ENCODE measurements at places on chromosomes 2 and 18.

DNA sequence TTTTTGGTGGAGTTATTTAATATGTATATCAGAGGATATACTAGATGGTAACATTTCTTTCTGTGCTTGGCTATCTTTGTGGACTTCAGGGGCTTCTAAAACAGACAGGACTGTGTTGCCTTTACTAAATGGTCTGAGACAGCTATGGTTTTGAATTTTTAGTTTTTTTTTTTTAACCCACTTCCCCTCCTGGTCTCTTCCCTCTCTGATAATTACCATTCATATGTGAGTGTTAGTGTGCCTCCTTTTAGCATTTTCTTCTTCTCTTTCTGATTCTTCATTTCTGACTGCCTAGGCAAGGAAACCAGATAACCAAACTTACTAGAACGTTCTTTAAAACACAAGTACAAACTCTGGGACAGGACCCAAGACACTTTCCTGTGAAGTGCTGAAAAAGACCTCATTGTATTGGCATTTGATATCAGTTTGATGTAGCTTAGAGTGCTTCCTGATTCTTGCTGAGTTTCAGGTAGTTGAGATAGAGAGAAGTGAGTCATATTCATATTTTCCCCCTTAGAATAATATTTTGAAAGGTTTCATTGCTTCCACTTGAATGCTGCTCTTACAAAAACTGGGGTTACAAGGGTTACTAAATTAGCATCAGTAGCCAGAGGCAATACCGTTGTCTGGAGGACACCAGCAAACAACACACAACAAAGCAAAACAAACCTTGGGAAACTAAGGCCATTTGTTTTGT lies 52.7 kb downstream of the SMAD4 start:
- no peak for DNase-seq

DNA sequence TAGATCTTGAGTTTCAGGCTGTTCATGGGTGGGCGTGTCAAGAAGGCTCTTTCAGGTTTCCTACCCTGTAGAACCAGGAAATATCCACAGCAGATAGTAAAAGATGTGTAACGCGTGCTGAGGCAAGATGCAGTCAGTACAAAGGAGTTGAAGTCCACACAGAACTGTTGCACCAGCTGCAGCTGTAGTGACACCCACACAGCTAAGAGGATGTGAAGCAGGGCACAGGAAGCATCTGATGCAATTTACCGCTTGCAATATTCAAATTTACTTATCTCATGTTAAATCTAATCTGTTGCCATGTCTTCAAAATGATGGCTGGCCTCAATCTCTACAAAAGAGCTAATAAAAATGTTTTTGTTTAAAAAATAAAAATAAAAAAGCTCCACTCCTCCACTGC lies 132.8 kb downstream of the ARHGAP15 start:
- no peak for DNase-seq

- no peak for DNase-seq
Measured at GRCh38 chr2:31051258-31052140, 86.7 kb downstream of the GALNT14 start.

GRCh38 chr18:37805773-37806404 lies 240.3 kb upstream of the CELF4 start:
- no peak for DNase-seq

DNA sequence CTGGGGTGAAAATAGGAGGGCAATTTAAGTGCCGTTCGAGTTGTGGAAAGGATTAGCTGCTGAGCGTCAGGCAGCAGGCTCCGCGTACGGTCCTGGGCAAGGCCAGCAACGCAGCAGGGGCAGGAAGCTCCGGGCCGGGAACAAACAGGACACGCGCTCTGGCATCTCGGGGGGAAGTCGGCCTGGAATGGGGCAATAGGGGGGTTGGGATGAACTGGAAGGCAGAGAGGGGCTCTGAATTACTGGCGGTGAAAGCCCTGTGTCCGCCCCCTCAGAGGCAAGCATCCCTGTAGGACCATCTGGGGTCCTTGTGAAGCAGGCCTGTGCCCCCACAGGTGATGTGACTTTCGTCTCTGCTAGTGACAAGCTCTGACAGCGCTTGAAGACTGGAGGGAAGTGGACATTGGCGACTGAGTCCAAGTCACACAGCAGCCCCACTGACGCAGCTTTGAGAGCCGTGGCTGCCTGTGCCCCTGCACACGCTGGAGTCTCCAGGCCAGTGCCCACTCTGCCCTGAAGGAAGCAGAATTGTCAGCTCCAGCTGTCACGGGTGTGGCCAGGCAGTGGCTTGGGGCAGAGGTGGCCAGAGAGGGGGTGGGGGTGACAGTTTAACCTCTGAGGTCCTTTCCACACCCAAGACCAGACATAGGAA lies 22.3 kb downstream of the GPR35 start:
- no peak for DNase-seq

- DNase-seq, result no peak
Measured at GRCh38 chr18:72444111-72444797, 99.9 kb downstream of the CBLN2 start.

DNA sequence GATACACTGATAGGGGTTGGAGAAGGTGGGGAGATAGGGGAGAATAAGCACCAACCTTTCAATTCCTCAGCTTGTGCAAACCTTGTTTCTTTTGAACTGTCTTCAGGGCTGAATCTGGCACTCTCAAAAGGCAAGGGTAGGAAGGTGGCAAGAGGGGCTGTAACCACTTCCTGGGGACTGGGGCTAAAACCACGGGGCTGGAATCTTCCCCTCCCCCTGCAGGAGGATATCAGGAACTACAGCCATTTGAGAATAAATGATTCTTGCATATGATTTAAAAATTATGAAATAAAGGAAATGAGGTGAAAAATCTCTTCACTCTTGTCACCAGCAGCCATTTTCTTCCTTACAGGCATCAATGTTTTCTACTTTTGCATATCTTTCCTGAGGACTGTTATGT lies 50.8 kb downstream of the ATOH8 start:
- DNase-seq, result no peak

- no peak for DNase-seq
Measured at GRCh38 chr2:143954186-143954585, 565.7 kb downstream of the ZEB2 start.

- DNase-seq, result no peak
Measured at GRCh38 chr2:61254536-61254935, 92.5 kb downstream of the C2orf74 start.

DNA sequence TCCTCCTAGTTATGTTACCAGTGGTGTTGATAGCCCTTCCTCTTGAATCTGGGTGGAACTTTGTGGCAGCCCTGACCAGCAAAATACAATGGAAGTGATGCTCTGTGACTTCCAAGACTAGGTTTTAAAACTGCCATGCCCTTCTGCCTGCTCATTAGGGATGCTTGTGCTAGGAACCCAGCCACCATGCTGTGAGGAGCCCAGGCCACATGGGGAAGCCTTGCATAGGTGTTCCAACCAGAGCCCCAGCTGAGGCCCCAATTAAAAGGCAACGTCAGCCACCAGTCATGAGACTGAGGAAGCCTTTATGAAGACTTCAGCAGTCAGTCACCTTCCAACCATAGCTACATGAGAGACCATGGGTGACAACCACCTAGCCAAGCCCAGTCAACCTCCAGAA lies 14.0 kb upstream of the MAPRE2 start:
- DNase-seq, result no peak

- no peak for DNase-seq
Measured at GRCh38 chr18:1213126-1213525, 308.5 kb downstream of the ADCYAP1 start.

GRCh38 chr2:227834916-227835650 lies 21.4 kb downstream of the CCL20 start:
- DNase-seq, result no peak

DNA sequence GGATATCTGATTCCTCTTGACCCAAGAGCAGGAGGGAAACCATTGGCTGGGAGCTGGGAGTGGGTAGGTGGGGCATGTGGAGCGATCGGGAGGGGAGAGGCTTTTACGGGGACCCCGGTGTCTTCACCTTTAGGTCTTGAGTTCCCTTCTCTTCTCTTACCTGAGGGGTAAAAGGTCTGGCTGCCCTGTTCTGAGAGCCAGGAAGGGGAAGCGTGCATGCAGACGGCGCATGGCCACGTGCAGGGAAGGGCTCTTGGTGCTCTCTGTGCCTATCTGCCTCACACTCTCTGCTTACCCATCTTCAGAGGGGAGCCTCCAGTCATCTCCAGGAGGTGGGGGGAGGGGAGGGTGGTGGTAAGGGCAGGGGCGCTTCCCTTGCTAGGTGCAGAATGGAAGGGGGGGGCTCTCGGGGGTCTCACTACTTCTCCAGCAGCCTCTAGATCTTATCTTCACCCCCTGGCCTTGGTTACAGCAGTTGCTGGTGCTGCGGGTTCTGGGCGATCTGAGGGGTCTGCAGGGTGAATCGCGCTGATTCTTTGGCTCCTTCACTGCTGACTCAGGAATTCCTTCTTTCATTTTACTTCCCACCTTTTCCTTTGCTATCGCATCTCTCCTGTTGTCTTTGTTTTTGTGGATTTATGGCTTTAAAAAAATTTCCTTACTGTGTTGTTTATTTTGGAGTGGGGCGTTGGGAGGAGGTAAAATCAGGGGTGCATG lies 225.8 kb upstream of the HS6ST1 start:
- no peak for DNase-seq

- DNase-seq, result no peak
Measured at GRCh38 chr2:171522052-171522787, at the start of gene CYBRD1. Gene CYBRD1 (plus strand): TSS chr2:171522474. CDS start chr2:171522546, 72 bp downstream.

DNA sequence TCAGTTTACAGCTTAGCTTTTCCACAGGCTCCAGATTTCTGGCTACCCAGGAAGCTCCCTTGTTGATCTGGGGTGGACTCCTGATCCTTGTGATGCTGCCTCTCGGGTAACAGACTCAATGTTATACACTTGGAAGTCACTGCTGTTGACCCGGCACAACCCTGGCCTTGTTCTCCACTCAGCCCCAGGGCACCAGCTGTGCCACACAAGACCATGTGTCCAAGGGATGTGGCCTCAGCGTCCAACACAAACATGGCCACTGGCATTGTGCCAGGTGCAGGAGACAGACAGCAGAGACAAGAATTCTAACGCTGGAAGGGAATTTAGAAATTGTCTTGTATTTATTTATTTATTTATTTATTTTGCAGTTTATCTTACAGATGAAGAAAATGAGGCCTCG lies 39.0 kb upstream of the PPP4R1 start:
- no peak for DNase-seq

GRCh38 chr2:28668106-28668814 lies 83.4 kb upstream of the PPP1CB start:
- DNase-seq, result no peak

- DNase-seq, result no peak
Measured at GRCh38 chr2:33420726-33421125, 55.7 kb upstream of the RASGRP3 start.

DNA sequence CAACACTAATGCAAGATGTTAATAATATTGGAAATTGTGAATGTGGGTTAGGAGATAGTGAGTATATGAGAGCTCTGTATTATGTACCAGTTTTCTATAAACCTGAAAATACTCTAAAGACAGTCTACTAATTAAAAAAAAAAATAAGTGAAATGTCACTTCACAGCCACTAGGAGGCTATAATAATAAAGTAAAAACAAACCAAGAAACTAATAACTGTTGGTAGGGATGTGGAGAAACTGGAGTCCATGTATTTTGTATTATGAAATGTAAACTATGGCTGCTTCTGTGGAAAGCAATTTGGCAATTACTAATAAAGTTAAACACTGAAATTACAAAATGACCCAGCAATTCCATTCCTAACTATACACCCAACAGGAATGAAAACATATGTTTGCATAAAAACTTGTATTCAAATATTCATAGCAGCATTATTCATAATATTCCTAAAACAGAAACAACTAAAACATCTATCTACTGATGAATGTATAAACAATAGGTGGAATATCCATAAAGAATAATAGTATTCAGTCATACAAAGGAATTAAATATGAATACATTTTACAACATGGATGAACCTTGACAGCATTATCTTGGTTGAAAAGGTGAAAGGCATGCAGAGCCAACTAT lies 36.2 kb downstream of the CCDC178 start:
- DNase-seq, result no peak

- no peak for DNase-seq
Measured at GRCh38 chr18:13414521-13414920, 196.0 kb downstream of the LDLRAD4 start.

- DNase-seq, result no peak
Measured at GRCh38 chr2:69529480-69529879, 92.2 kb upstream of the NFU1 start.

DNA sequence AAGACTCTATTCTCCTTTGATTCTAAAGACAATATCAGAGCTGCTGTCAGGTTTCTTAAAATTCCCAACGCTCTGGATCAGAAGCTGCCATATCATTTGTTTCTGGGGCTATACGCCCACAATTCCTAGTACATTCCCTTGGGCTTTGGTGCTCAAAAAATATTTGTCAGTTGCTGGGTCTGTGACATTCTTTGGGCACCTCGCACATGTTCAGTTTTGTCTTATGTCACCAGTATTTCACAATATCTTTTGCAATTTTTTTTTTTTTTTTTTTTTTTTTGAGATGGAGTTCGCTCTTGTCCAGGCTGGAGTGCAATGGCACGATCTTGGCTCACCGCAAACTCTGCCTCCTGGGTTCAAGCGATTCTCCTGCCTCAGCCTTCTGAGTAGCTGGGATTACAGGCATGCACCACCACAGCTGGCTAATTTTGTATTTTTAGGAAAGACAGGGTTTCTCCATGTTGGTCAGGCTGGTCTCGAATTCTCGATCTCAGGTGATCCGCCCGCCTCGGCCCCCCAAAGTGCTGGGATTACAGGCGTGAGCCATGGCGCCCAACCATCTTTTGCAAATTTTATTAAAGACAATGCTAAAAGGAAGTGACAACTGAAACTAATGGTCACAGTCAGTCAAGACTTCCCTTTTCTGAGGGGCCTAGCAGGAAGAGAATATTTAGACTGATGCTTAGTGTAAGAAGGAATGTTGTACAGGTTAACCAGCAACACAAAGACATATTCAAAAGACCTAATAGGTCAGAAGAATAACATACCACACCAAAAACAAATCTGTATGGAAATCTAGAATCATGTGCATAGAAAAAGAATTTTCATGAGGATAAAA lies 6.8 kb downstream of the ZNF397 start:
- DNase-seq, result no peak

- DNase-seq, result no peak
Measured at GRCh38 chr2:46576875-46577274, 97.5 kb downstream of the TMEM247 start.

GRCh38 chr2:96906729-96907114 lies 36.8 kb upstream of the SEMA4C start:
- no peak for DNase-seq

- DNase-seq, result no peak
Measured at GRCh38 chr2:227228061-227228667, 63.7 kb downstream of the COL4A3 start.

GRCh38 chr2:241892299-241893137 lies 23.0 kb downstream of the RTP5 start:
- DNase-seq, result no peak

DNA sequence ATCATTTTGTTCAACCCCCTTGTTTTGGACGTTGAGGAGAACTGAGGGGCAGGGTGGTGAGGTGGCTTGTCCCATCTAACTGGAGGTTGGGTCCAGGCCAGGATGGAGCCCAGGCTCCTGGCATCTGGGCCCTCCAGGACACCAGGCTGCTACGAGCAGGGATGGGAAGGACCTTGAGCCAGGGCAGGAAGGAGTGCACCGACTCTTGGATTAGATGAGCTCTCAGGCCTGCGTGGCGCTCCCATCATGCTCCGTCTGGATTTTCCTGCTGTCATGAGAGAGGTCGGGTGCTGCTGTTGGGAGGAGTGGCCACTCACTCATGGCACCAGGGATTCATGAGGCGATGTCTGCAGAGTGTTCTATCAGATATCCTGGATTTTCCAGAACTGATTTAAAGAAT lies 18.3 kb upstream of the ALLC start:
- no peak for DNase-seq

All from NCI-H187 treated with DMSO at 0.1 percent for 48 hours (cell line).